ENCODE measurements at places on chromosomes 6 and 20.

- DNase-seq = peak; percentile 49
Observed at GRCh38 chr6:121584586-121585369, 149.3 kb downstream of the GJA1 start.

GRCh38 chr6:3848380-3848779, 793 bp upstream of the FAM50B start:
- no peak for DNase-seq

GRCh38 chr6:56499095-56499494, 143.6 kb downstream of the DST start:
- no peak for DNase-seq

- no peak for DNase-seq
Observed at GRCh38 chr20:47674686-47675085, 110.6 kb downstream of the SULF2 start.

GRCh38 chr20:15902493-15902892, 670.8 kb downstream of the KIF16B start:
- no peak for DNase-seq

- DNase-seq = no peak
Observed at GRCh38 chr6:111846492-111847409, 26.5 kb downstream of the FYN start.

GRCh38 chr6:112029045-112029822, 24.7 kb upstream of the CCN6 start:
- no peak for DNase-seq

DNA sequence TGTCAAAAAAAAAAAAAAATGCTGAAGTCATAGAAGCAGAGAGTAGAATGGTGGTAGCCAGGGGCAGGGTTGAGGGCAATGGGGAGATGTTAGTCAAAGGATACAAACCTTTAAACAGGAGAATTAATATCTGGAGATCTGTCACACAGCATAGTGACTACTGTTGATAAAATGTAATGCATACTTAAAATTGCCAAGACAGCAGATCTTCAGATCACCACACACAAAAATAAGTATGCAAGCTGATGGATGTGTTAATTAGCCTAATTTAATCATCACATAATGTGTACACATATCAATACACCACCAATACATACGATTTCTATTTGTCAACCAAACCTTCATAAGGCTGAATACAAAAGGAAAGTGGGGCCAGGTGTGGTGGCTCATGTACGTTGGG, 83.5 kb upstream of the PHACTR3 start:
- DNase-seq = no peak

DNA sequence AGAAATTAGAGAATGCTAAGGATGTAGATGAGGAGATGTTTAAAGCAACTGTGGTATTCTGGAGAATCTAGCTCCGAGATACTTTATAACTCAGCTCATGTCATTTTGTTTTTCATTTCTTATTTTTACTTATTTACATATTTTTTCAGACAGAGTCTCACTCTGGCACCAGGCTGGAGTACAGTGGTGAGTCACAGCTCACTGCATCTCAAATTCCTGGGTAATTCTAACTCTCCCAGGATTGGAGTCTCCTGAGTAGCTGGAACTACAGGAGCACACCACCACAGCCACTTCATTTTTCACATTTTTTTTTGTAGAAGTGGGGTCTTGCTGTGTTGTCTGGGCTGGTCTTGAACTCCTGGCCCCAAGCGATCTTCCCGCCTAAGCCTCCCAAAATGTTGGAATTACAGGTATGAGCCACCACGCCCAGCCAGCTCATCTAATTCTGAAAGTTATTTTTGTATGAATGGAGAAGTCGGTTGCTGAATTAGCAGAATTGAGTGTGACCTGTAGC, 94.3 kb upstream of the FAM8A1 start:
- peak; percentile 35 for DNase-seq

GRCh38 chr20:10347086-10347880, 86.7 kb downstream of the MKKS start:
- no peak for DNase-seq

GRCh38 chr6:101232961-101233360, 160.5 kb upstream of the GRIK2 start:
- DNase-seq = no peak

DNA sequence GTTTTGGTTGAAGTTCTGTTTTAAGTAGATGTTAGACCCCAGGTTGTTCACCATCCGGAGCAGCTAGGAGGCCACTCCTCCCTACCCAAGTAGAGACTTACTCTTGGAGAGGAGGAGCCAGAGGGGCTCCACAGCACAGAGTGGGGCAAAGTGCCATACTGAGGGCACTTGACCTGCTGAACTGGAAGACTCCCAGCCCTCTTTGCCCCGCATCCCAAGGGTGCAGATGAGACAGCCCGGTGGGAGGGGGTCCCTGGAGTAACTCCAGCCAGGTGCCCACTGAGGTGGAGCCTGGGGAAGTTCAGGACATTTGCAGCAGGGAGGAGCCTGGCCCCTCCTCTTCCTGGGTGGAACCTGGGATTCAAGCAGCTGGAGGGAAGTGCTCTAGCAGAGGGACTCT, 102.1 kb upstream of the GPR6 start:
- DNase-seq = no peak

DNA sequence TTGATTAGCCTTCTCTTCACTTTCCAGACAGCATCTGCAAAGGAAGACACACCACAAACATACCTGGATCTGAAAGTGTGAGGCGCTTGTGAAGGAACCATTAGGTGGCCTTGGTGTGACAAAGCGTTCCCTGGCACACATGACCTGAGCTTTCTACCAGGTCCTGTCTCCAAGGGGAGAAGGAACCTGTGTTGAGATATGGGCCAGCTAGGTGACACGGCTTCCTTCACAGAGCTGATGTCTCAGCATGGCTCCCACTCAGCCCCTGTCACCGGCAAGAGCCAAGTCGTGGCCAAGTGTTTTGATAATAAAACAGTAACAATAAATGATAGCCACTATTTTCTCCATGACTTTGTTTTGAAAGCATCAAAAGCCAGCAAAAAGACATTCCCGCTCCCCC, 20.3 kb upstream of the TAGAP start:
- DNase-seq = no peak

DNA sequence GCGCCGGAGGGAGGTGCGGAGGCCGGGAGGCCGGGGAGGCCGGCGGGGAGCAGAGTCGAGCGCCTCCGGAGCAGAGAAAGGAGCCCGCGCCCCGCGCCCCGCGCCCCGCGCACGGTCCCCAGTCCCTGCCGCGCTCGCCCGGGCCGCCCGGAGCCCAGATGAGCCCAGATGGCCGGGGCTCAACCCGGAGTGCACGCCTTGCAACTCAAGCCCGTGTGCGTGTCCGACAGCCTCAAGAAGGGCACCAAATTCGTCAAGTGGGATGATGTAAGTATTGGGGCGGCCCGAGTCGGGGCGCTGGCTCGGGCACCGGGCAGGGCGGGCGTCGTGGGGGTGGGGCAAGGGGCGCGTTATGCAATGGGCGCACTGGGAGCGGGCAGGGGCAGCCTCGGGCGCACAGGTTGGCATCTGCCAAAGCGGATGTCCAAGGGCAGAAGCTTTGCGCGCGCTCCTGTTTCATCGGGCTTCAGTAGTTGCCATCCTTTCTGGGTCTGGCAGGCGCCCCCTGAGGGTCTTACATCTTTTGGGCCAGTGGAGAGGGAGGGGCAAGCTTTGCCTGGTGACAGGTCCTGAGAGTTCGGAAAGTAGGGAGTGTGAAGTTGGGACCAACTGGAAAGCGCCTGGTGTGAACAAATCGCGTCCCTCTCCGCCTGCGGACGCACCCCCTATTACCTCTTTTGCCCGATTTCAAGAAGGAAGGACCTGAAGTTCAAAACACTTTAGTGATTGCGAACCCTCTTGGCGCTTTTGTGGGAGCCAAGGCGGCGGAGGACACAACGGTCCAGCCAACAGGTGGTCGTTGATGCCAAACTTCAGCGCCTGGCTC, 631 bp downstream of the PLCB1 start:
- DNase-seq = no peak

DNA sequence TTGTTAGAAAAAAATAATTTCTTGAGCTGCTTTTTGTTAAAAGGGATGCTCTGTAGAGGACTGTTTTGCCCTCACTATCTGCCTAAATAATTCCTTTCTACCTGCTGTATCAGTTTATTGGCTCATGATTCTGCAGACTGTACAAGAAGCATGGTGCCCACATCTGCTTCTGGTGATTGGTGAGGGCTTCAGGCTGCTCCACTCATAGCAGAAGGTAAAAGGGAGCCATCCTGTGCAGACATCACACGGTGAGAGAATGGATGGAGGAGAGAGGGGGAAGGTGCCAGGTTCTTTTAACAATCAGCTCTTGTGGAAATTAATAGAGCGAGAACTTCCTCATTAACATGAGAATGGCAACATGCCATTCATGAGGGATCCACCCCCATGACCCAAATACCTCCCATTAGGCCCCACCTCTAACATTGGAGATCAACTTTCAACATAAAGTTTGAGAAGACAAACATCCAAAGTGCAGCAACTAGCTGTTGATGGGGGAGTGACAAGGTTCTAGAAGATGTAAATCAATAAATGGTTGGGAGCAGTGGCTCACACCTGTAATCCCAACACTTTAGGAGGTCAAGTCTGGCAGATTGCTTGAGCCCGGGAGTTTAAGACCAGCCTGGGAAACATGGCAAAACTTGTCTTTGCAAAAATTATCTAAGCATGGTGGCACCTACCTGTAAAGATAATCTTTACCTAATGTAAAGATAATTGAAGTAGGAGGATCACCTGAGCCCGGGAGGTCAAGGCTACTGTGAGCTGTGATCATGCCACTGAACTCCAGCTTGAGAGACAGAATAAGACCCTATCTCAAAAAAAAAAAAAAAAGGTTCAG, 15.7 kb upstream of the AHCY start:
- no peak for DNase-seq

DNA sequence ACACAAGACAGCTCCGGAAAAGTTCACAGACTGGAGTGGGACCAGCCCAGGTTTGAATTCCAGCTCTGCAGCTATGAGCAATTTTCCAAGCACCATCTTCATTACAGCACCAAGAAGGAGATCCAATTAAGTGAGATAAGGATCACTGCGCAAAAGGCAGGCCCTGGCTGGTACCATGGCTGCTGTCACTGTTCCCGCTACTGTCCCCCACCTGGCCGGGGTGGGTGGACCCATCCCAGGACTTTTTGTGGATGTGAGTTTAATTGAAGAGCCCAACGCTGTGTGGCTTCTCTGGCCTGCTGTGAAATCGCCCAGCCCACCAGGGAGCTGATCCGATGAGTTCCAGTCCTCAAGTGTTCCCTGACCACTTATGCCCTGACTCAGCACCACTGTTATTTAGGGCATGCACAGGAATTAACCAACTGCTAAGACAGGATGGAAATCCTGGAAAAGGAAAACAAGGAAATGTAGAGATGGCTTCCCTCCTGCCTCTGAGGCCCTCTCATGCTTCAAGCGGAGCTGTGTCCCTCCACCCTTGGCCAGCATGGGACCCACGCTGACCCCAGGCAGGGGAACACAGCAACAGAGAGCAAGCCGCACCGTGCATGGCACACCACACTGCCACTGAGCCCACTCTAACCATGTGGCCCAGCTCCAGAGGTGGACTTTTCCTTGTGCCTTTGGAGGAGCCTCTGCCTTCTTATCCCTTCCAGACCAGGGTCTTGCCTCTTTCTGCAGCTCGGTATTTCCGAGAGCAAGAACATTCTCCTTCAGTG, 150.0 kb upstream of the CST7 start:
- DNase-seq = peak; percentile 48

DNA sequence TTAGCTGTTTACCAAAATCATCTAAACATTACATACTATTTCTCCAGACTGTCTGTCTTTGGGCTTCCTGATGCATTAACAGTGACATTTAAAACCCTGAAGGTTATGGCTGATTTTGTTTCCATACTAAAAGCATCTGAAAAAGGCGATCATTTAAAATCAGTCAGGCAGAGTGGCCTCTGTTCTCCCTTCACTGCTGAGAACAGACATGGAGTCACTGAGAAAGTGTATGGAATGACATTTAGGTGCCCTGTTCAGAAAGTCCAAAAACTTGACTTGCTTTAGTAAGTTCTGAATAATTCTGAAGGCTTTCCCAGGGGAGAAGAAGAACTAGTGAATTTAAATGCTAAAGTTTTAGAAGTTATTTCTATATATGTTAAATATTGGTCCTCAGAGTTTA, 83.0 kb downstream of the MAP7 start:
- no peak for DNase-seq

GRCh38 chr6:11848346-11848651, 69.7 kb upstream of the ADTRP start:
- DNase-seq = no peak

- no peak for DNase-seq
Observed at GRCh38 chr20:1868856-1869255, 26.4 kb upstream of the SIRPA start.

GRCh38 chr6:92114091-92114675, 1305.2 kb downstream of the EPHA7 start:
- DNase-seq = no peak

DNA sequence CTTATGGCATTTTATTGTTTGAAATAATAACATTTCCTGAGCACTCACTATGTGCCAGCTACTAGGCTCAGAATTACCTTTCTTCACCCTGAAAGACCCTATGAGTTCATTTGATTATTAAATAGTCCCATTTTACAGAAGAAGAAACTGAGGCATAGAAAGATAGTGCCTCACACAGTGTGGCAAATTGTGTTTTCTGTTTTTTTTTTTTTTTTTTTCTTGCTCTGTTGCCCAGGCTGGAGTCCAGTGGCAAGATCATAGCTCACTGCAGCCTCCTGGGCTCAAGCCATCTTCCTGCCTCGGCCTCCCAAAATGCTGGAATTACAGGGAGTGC, 59.7 kb upstream of the PTPN1 start:
- no peak for DNase-seq

- no peak for DNase-seq
Observed at GRCh38 chr6:124757560-124757959, 204.7 kb upstream of the RNF217 start.

- DNase-seq = no peak
Observed at GRCh38 chr6:37845026-37845911, 25.7 kb downstream of the ZFAND3 start.

DNA sequence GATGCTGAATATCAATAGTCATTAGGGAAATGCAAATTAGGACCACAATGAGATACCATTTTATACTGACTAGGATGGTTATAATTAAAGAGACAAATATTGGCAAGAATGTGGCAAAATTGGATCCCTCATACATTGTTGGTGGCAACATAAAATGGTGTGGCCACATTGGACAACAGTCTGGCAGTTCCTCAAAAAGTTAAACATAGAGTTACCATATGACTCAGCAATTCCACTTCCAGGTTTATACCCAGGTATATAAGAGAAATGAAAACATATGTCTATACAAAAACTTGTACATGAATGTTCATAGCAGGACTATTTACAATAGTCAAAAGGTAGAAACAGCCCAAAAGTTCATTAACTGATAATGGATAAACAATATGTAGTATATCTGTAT, 2.0 kb upstream of the CRIP3 start:
- no peak for DNase-seq

GRCh38 chr6:6858533-6858982, 249.2 kb upstream of the RREB1 start:
- DNase-seq = no peak

All from hepatic stellate cell (primary cell).